ENCODE measurements at places on chromosomes 1 and 21.

DNA sequence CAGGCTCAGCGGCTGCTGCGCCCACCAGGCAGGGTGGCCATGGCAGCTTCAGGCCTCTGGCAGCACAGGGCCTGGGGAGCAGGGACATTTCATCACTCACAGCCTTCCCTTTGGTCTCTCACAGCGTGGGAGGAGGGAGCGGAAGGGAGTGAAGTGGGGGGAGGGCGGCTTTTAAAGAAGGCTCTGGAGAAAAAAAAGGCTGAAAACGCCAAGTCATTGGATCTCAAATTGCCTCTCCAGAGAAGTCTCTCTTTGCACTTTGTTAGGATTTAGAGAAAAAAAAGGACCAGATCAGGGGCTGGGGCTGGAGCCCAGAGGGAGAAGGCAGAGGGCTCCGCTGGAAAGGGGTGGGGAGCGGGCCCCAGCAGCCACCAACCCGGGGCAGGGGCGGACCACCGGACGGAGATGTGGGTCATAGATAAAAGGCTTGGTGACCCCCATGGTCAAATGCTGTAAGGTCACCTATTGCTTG is 209.9 kb downstream of the GRIK3 start:
- no peak for DNase-seq

DNA sequence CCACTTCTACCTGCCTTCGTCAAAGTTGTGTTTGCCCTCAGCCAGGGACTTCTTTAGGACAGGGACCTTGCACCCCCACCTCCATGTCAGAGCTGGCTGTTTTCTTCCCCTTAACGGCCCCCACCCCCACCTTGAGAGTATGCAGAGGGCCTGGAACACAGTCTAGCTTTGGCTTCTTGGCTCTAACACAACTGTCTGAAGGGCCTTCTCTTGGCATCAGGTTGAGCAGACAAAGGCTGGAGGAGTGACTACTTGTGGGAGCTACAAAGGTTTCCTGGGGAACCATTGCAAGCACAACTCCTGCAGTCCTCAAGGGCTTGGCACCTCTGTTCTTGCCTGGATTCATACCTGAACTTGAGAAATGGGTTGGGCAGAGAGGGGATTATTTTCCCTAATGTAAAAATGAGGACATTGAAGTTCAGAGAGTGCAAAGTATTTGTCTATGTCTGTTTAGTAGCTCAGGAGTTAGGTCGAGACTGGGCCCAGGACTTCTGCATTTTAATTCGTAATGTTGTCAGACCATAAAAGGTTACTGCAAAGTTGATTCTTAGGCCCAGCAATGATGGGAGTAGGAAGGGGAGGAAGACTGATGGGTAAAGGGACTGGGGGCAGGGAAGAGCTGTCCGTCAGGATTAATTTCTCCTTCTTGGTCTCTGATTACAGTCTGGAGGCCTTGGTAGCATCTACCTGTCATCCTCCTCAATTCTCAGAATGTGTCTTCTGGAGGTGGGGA is 2.6 kb downstream of the CYP4B1 start:
- DNase-seq = no peak

DNA sequence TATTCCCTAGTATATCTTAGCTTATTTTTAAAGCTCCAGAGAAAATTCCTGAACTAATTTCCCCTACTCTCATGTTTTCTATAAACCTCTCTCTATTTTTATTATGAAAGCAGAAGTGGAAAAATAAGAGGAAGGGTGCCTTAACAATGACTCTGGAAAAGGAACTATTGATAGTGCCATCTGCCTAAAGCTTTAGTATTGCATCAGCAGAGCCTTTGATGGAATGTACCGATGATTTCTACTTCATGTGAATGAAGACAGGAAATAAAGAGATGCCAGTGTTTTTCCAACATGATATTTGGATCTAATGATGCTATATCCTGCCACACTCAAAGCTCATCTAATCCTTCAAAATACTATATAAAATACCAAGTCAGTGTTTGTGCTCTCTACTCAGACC is 35.1 kb downstream of the TNFSF18 start:
- DNase-seq = no peak

GRCh38 chr21:31552826-31553225 is 106.7 kb upstream of the SOD1 start:
- no peak for DNase-seq

DNA sequence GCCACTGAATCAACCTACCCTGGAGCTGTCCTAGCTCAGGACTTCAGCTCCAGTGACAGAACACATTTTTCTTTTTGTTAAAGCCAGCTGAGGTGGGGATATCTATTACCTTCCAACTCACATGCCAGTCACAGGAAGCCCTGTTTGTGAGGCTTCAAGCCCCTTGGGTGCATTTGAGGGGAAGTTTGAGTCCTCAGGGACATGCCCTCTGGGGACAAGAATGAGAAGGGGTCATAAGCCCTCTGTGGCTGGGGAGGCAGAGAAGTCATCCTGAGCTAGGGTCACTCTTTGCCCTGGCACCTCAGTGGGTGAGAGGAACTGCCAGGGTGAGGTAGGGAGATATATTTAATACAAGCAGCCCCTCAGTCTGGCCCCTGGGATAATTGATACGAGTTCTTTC is 33.5 kb upstream of the CLDN14 start:
- DNase-seq = no peak

- no peak for DNase-seq
Observed at GRCh38 chr1:180917306-180918065, 4.8 kb downstream of the KIAA1614 start.

DNA sequence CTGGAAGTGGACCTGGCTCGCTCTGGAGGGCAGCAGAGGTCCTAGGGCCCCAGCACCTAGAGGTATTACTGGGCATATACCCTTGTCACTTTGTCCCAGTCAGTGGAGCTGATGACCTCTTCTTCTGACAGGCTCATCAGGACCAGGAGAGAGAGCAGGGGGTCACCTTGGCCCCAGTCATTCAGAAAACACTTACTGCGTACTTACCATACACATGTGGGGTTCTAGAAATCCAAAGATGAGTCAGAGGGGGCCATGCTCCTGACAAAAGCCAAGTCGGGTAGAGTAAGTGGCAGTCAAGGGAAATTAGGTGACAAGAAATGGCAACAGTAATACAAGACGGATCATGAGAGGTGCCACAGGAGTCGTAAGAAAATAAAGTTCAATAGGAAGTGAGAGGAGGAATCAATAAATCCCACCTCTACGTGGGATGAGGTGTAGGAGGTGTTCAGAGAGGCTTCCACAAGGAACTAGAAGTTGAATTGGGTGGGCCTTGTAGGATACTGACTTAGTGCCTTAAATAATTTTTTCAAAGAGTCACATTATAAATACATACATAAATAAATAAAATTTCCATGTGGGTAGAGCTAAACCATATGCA is 6.8 kb downstream of the KCNC4 start:
- no peak for DNase-seq

DNA sequence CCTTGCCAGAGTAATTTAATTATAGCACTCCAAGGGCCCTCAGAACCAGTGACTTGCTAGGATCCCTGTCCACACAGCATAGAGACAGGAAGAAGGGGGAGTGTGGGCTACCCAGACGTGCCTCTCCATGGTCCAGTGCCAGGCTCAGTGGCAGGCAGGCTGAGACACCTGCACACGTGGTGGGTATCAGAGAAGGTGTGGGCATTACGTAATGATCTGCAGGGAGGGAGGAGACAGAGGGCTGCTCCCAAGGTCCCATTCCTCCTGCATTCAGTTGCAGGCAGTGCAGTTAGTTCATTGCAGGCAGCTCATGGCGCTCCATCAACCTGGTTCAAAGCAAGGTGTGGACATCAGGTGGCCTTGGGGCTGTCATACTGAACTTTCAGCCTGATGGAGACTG is 49.9 kb downstream of the C8B start:
- DNase-seq = no peak

DNA sequence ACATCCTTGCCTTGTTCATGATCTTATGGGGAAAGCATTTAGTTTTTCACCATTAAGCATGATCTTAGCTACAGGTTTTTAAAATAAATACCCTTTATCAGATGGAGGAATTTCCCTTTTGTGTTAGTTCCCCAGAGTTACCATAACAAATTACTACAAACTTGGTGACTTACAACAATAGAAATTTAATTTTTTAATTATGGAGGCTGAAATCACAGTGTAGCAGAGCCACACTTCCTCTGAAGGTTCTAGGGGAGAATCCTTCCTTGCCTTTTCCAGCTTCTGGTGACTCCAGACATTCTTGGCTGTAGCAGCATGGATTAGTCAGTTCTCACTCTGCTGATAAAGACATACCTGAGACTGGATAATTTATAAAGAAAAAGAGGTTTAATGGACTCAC is 18.5 kb downstream of the MIGA1 start:
- no peak for DNase-seq

- DNase-seq = no peak
Observed at GRCh38 chr1:160705742-160706141, 5.9 kb downstream of the CD48 start.

GRCh38 chr1:167663002-167663772 is 33.2 kb downstream of the RCSD1 start:
- no peak for DNase-seq

GRCh38 chr1:222373216-222373615 is 174.7 kb downstream of the HHIPL2 start:
- DNase-seq = no peak

- peak; percentile 18 for DNase-seq
Observed at GRCh38 chr1:229841230-229841629, 215.2 kb downstream of the URB2 start.

GRCh38 chr1:232978091-232978634 is 27.8 kb downstream of the NTPCR start:
- peak; percentile 22 for DNase-seq

DNA sequence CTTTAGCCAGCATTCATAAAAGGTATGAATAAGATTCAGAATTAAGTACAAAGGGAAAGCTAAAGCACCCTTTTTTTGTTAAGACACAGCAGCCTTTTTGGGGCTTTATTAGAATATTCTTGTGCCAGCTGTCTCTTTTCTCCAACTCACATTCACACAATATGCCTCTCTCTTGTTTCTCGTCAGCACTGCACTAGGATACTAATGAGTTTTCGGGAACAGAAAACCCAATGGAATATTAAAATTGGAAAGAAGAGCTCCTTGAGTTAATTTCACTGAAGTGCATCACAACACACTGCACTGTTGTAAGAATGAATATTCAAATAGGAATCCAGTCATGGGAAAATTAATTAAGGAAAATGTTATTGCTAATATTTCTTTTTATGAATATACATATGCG is 410.4 kb upstream of the BEND5 start:
- DNase-seq = no peak

DNA sequence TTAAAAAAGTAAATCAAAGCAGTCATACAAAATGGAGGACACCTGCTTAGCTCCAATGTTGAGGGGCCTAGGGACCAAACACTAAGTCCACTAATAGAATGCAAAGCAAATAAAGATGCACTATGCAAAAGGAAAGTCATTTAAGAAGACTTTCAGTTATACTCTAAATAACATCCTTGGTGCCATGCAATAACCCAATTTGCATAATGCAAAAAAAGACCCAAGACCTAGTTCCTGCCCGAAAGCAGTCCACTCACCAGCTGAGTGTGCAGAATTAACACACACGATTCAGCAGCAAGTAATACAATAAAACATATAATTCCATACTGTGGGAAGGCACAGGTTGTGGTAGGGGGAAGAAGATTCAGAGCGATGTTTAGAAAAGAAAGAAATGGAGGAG is 101.8 kb downstream of the TGFBR3 start:
- no peak for DNase-seq

GRCh38 chr1:56516539-56517252 is 62.7 kb downstream of the PLPP3 start:
- peak; percentile 39 for DNase-seq

- no peak for DNase-seq
Observed at GRCh38 chr1:3042481-3042880, 21.2 kb downstream of the ACTRT2 start.

DNA sequence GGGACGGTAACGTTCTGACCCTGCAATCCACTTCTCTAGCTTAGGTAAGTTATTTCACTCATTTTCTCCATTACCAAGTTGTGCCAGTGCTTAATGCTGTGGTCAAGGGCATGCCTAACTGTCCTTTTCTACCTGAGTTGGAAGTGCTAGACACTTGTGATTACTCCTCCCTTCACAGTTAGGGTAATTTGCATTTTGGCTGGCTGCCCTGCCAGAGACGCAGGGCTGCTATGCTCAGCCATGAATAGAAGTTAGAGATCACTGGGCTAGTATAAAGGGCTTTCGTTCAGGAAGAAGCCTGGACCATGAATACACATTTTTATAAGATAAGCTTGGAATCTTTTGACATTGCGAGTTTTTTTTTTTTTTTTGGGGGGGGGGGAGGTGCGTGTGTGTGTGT is 633.2 kb upstream of the NEGR1 start:
- DNase-seq = no peak

GRCh38 chr1:163055531-163055930 is 13.6 kb upstream of the RGS4 start:
- no peak for DNase-seq

- no peak for DNase-seq
Observed at GRCh38 chr1:205783904-205784303, 8.6 kb upstream of the RAB29 start.

- no peak for DNase-seq
Observed at GRCh38 chr1:12113433-12114339, 50.6 kb downstream of the TNFRSF8 start.

Measured in GM19239 (cell line).